SHP77 treated with DMSO at 0.1 percent for 48 hours (cell line): ENCODE measurements at places on chromosomes 16 and 17.

- DNase-seq = no peak
Measured at GRCh38 chr16:73572135-73572828, 524.4 kb upstream of the ZFHX3 start.

DNA sequence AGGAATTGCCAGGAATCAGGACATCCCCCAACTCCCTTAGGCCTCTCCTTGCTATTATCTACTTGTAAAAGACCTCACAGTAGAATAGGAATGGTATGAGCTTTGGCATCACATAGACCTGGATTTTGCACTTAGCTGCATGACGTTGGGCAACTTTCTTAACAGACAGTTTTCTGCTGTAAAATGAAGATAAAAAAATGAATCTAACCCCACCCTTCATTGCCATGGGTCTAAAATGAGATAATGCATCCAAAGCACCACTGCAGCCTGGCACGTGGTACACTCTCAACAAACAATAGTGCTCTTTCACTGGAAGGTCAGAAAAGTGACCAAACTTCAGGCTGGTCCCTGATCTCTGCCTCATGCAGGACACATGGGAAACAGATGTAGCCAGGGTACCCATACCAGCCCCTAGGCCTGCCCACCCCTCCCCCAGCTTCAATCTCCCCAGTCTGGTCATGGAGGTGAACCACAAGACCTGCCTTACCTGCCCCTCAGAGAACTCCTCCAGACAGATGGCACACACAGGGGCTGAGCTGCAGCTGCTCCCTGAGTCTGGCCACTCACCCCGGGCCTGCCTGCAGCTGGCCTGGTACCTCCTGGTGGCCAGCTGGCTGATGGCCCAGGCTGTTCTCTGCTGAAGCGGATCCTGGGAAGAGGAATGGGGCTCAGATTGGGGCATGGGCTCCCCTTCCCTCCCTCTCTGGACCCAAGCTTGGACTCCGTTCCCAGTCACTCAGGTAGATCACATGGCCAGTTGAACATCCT lies 8.5 kb upstream of the SUPT4H1 start:
- no peak for DNase-seq

- DNase-seq = peak; percentile 85
Measured at GRCh38 chr16:87384162-87384874, 742 bp upstream of the FBXO31 start.

DNA sequence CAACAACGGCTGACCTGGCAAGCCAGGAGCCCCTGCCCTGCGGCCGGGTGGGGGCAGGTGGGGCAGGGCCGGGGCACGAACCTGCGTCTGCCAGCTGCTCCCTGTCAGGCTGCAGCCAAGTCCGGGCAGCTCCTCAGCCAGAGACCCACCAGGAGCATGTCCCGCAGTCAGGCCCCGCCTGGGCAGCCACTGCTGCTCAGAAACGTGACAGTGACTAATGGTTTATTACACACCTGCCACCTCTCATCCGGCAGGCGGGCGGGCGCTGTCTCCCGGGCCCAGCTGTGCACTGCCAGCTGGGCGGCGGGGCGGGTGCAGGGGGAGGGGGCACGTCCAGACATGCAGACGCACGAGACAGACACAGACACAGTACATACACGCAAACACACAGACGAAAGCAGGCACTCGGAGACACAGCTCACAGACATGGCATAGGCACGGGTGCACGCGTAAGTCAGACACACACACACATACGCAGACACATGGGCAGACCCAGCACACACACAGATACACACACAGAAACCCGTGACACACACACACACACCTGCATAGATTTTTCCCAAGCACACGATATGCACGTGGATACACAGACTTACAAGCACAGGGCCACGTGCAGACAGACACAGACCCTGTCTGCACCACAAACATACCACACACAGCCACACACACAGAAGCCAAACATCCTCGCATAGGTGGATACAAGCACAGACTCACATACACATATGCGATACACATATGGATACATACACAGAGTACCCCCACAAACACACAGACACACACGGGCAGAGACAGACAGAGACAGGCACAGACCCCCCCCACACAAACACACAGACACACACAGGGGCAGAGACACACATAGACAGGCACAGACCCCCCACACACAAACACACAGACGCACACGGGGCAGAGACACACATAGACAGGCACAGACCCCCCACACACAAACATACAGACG lies 248.3 kb upstream of the CIBAR2 start:
- peak; percentile 97 for DNase-seq

DNA sequence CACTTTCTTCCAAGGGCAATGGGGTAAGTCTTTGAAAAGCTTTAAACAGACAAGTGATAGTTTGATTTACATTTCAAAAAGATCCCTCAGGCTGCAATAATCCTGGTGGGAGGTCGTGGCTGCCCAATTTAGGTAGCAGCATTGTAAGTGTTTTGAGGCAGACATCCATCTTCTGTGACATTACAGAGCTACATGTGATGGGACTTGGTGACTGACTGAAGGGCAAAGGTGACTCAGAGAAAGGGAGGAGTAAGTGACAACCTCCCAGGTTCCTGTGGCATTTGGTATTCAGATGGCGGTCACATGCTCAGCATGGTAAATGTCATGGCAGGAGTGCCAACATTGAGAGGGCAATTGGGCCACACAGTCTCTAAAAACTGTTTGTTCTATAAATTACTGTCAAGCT lies 26.5 kb downstream of the STAT3 start:
- DNase-seq = peak; percentile 2
